Activated CD4-positive, alpha-beta T cell treated with anti-CD3 and anti-CD28 coated beads for 36 hours (primary cell): ENCODE measurements at places on chromosomes 7 and 10. TPM values are rescaled to one million over a fixed set of nuclear protein-coding genes. Genes with fewer than 3 reads are reported as not detected.

GRCh38 chr7:28487487-28487886 lies 75.2 kb downstream of the CREB5 start:
- no peak for DNase-seq

DNA sequence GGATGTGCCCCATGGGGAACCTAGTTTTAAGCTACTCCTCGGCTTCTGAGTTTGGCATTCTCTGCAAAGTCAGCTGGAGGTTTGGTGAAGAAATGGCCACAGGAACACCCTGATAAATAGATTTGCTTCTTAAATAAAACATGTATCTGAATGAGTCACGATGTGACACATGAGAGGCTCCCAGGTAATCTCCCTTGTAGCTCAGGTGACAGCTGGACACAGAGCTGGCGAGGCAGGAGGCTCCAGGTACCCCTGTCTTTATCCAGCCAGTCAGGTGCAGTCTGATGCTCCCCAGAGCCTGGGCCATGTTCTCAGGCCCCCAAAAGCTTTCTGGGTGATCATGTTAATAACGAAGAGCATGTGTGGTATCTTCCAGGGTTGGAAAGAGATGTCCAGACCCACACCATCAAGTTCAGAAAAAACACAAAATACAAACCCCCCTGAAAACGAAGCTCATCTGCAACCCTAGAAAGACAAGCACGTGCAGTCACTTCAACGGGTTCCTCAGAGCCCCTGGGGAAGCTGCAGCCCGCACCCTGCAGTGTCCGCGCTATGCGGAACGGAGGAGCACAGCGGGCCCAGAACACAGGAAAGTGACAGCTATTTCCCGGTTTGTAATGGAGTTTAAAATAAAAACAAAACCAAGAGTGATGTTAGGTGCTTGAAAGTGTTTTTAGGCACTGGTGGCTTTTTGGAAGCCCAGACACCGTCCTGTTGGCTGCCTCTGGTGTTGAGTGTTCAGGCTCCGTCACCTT lies 69.4 kb downstream of the ZRANB1 start:
- no peak for DNase-seq

DNA sequence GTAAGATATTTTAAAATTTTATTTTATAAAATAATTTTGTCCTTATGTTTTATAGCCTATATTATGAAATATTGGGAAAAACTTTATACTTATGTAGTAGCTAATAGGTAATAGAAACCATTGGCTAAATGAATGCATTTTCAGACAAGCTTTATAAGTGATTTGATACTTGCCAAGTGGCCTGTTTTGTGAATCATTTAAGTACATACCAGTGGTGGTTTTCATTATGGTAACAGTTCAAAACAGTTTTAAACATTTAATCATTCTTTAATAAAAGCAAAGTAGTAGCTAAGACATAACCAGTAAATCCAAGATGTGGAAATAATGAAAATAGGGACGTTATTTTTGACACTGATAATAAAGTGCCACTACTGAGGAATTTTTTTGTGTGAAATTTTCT lies 182.2 kb downstream of the PHF14 start:
- DNase-seq: no peak

DNA sequence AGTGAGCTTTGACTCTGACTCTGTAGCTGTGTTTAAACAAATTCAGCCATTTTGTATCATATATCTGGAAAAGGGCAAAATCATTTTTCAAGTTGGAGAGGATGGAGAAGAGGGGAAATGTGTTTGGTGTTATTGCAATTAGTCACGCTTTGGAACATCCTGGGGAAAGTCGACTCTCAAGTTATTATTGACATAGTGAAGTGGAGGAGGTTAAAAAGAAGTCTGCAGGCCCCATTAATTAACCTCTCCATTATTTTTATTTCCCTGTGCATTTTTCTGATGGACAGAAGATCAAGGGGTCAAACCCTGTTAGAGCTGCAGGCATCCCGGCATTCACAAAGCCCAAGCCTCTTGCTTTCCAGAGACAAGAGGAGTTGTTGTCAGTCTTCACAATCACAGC lies 132.6 kb downstream of the TEX36 start:
- DNase-seq: no peak

- DNase-seq: no peak
Observed at GRCh38 chr10:1543596-1543995, 193.7 kb downstream of the ADARB2 start.

DNA sequence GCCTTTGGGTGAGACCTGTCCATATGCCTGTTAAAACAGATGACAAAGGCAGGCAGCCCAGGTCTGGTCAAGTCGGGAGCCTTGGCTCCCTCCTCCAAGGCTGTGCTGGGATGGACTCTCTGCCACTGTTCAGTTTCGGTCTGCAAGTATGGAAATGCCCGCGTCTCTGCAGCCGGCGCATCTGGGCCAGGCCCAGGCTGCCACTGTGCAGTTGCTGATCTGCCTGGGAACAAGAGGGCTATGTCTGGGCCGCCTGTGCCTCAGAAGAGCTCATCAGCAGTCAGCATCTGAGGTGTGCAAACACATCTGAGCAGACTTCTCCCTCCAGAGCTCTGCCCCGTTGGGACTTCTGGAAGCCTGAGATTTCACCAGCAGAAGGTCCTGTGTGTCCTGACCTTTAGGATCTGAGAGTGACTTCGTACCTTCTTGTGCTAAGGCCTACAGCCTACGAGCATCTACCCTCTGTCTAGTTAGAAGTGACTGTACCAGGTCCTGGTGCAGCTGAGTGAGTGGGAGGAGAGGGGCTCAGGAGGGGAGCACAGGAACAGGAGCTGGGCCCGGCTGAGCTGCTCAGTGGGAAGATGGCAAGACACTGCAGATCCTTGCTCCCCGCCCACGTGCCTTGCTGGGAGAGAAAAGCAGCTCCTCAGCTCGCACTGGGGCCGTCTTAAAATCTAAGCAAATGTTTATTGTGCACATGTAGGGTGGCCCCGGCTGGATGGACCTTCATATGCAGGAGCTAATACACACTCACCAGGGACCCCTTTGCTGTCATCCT lies 50.9 kb downstream of the DOCK1 start:
- no peak for DNase-seq

DNA sequence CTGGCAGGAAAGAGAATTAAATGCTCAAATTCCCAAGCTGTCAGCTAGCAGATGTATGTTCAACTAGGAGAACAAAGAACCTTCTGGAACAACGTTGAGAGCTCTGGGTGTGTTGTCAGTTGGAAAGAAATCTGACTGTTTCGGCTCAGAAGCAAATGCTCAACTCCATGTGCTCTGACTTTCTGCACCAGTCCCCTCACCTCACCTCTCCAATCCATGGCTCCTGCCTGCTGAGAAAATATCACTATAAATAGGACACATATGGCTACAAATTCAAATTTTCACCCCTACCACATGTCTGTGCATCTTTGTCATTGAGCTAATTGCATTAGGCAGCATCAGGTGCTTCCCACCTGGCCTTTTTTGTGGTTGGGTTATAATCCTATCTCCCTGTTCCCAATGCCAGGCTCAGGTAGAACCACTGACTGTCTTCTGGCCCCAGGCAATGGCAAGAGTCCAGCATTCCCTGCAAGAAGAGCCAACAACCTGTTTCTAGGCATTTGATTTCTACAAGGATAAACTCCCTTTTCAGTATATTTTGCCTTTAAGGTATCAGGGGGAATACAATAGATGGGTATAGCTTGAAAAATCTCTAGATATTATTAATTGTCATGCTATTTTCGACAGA lies 142.6 kb upstream of the LSM8 start:
- DNase-seq: no peak

GRCh38 chr10:111077785-111078504 lies 1.1 kb downstream of the ADRA2A start:
- peak; percentile 33 for DNase-seq

DNA sequence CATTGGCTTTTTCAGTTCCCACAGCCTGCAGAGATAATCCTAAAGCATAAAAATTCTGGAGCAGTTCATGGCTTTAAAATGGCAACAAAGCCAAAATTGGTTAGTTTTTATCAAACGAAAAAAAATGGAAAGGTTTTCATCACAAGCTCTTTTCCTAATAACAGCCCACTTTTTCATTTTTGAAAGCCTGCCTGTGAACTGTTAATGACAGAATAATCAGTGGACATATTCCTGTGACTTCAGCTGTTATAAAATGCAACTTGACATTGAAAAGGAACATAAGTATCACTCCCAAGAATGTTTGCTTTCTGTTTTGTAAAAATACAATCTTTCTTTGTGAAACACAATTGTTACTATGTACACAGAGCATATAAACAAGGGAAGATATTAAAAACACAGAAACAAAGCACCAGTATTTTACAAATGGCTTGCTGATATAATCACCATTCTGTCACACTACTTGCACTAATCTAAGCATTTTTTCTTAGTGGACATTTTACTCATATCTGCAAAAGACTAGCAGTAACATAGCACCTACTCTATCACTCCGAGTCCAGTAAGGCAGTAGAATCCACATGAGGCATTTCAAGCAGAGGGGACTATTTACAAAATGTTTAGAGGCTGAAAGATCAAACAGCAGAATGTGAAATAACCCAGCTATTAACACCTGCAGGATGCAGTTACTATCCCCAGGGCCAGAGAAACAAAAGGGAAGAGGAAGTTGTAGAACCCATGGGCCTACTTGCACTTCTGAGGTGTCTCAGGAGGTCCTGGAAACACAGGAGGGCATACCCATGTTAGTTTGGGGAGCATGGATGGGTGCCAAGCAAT lies 26.4 kb downstream of the MACC1 start:
- DNase-seq: no peak

GRCh38 chr10:74048433-74048832 lies 50.5 kb downstream of the VCL start:
- DNase-seq: no peak

The SPDYE3 gene
- total RNA-seq: not detected

The HOXA1 gene
- 0.12 TPM for total RNA-seq

The DENND2A gene
- not detected for total RNA-seq

The CLDN3 gene
- not detected for total RNA-seq
